Fibroblast of the conjunctiva (primary cell): ENCODE measurements at places on chromosomes 7 and 10.

- DNase-seq: no peak
Observed at GRCh38 chr10:78577712-78578111, 491.1 kb upstream of the ZMIZ1 start.

GRCh38 chr10:13219685-13220670, 14.2 kb downstream of the UCMA start:
- DNase-seq: no peak

DNA sequence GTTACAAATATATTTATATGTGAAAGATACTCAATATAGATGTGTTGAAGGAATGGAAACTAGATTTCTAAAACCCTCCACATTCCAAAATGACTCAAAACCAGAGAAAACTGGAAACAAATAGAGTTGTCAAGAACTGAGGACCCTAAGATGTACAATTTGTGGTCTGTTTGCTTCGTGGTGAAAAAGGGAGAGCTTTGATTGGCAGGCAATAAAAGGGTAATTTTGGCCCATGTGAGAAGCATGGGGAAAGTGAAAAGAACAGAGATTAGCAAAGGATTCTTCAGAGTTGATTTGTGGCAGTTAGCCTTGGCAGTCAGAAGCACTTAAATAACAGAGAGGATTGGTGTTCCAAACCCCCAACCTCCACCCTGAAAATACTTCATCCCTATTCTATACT, 37.1 kb upstream of the DKK1 start:
- DNase-seq: no peak

DNA sequence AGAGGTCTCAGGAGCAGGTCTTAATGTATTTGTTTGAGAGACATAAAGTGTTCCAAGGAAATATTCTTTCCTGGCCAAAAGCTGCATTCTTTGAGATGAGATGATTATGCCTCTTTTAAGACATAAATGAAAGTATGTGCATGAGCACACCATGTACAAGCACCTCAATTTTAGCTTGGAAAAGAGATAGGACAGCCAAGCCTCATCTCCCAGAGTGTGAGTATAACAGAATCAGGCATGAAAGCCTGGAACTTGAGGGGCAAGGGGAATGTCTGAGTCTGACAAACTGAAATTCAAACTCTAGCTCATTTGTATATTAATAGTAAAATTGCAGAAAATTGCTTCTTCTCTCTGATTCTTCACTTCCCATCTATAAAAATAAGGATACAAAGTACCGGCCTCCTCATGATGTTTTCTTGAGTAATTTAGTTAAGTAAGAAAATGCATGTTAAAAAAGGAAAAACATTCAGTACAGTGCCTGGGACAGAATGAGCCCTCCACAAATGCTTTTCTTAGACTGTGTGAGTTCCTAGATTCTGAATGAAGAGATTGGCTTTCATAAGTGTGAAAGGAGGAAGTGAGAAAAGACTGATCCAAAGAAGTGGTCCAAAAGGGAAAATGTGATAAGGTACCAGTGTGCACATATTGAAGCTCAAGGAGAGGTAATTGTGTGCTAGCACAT, 1260.9 kb upstream of the SORCS1 start:
- no peak for DNase-seq

DNA sequence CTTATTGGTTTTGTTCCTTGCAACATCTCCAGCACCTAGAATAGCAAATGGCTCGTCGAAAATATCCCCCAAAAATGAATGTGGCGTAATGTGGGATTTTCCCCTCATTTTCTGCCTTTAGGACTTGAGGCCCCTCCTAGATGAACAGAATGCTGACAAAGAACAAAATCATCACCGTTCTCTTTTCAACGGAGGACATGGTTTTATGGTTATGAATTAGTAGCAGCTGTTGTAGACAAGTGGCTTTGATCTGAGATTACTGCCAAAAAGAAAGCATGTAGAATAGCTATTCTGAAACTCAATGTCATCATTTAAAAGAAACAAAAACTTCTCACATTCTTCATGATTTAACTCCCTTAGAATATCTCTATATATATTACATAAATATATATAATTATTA, 17.2 kb upstream of the CALN1 start:
- DNase-seq: no peak

DNA sequence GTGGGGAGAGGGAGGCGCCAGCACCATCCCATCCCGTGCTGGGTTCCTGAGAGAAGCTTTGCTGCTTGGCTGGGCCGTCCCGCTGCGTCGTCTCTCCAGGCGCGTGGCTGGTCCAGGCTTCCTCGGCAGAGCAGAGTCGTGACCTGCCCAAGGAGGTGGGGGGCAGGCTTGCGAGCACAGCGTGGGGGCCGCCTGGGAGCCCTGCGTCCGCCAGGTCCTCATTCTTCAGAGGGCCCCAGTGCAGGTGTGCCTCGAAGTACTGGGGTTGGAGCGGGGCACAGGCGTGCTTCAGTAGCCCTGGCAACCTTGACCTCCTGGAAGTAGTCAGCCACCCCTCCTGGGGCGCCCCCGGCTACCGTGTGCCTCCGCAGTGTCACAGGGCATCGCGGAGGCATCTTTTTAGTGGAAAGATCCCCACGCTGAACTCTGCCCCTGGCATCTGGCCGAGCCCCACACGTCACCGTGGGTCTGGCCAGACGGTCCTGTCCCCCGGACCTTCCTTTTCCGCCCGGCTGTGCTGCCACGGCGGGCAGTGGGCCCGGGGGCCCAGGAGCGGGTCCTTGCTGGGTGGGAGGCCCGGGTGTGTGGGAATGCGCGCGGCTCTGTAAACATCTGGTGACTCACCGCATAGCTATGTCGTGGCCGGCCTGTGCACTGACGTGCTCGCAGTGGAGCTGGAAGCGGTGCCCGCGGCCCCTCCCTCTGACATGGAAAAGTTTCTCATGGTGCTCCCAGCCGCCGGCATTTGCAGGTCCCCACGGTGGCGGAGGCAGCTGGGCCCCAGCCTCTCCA, 6.4 kb downstream of the MAFK start:
- peak; percentile 92 for DNase-seq

GRCh38 chr10:32650246-32650655, 204.3 kb downstream of the CCDC7 start:
- DNase-seq: no peak

DNA sequence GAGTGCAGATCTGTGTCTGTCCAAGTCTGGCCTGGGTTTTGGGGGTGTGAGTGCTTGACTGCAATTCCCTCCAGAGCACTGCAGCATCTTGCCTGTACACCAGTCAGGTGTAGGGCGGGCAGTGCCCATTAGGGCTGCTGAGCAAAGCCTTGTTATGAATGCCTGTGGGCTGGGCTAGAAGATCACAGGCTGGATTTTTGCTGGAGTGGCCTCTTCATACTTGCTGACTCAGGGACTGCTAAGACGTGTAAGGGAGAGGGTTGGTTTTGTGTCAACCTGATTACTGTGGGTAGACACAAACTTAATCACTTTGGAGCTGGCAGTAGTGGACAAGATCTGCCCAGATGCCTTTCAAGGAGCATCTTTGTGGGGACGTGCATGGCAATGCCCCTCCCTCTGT, 29.6 kb downstream of the DMBT1 start:
- no peak for DNase-seq

- no peak for DNase-seq
Observed at GRCh38 chr10:82318534-82318933, 443.5 kb downstream of the NRG3 start.

GRCh38 chr7:33794419-33794818, 110.9 kb upstream of the BMPER start:
- no peak for DNase-seq

- DNase-seq: no peak
Observed at GRCh38 chr10:12308057-12308456, 41.3 kb upstream of the CAMK1D start.

GRCh38 chr10:29358010-29358616, 69.2 kb downstream of the LYZL1 start:
- no peak for DNase-seq

DNA sequence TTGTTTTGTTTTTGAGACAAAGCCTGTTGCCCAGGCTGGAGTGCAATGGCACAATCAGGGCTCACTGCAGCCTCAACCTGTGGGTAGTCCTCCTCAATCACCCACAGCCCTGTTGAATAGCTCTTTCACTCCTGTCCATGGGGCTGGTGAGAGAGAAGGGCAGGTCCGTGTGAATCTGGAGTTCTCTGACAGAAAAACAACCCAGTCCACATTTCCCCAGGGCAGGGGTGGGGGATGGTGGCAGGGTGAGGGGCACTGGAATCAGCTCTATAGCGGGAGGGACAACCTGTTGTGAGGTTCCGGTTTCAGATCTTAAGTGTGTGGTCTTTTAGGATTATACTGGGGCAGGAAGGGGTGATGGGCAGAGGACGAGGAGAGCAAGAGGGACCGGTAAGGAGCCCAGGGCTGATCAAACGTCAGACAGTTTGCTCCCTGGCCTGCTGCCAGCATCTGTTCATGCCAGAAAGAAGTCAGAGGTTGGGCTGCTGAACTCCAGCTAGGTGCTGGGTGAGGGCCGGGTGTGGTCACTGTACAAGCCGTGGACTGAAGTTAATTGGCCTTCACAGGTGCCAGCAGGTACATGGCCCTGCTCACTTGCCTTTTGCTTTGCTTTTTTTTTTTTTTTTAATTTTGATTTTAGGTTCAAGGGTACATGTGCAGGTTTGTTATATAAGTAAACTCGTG, 33.2 kb upstream of the MKRN1 start:
- DNase-seq: no peak

DNA sequence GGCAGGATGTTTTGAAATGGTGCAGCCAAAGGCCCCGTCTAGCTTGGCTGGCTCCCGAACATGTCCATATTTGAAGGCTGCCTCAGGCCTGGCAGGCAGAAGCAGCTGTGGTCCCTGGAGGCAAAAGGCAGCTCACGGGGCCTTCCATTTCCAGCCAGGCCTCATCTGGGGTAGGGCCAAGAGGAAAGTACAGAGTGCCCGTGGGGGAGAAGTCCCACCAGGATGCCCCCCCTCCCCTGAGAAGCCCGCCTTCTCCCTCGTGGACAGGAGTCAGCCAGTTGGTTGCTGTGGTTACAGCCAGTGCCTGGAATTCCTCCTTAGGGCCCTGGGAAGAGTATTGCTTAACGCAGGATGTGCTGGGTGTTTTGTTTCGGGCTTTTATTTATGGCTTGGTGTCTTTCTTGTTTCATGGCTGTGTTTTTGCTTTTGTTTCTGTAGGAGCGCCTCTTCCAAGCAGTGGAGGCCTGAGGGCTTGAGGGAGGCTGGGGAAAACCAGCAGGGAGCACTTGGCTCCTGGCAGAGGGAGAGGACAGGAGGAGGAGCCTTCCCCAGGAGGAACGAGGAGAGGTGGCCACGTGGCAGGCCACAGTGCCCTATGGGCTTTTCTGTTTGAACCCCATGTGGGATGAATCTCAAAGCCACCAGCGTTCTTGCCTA, 45.4 kb downstream of the CHST3 start:
- DNase-seq: peak; percentile 98

GRCh38 chr7:157250605-157251228, 86.1 kb upstream of the DNAJB6 start:
- peak; percentile 49 for DNase-seq

GRCh38 chr10:49162761-49163310, 25.4 kb downstream of the TMEM273 start:
- no peak for DNase-seq

- peak; percentile 63 for DNase-seq
Observed at GRCh38 chr10:62554632-62555199, 180.5 kb downstream of the ZNF365 start.

GRCh38 chr7:88344956-88345832, 38.5 kb upstream of the STEAP4 start:
- DNase-seq: no peak
